ENCODE measurements at places on chromosomes 5 and 9. TPM values are rescaled to one million over a fixed set of nuclear protein-coding genes. Genes with fewer than 3 reads are reported as not detected.

The RNF183 gene
- total RNA-seq = 9.2 TPM

- DNase-seq = peak; percentile 50
Observed at GRCh38 chr5:134545070-134545868, 19.8 kb downstream of the JADE2 start.

DNA sequence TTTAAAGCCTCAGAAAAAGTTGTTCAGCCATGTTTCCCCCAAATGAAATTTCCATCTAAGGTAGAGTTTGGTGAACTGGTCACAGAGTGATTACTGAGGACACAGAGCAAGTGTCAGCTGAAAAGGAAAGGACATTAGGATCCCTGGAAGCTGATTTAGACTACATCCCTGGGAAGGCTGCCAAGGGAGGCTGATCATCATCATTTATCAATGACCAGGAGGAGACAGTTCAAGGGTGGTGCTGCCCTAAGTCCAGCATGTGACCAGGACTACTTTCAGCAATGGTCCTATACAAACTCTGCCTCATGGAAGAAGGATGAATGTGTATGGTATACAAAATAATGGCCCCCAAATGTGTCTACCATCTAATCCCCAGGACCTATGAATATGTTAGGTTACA lies 120.6 kb downstream of the PIK3R1 start:
- no peak for DNase-seq

- no peak for DNase-seq
Observed at GRCh38 chr9:108534741-108535140, 321.0 kb downstream of the ACTL7B start.

The OBP2B gene
- total RNA-seq = not detected

GRCh38 chr5:27491047-27491446 lies 452.7 kb upstream of the CDH9 start:
- DNase-seq = no peak

The CTSV gene
- total RNA-seq = 6.0 TPM

The FAM78A gene
- 1.5 TPM for total RNA-seq

- no peak for DNase-seq
Observed at GRCh38 chr5:164431634-164432304, 926.4 kb downstream of the MAT2B start.

DNA sequence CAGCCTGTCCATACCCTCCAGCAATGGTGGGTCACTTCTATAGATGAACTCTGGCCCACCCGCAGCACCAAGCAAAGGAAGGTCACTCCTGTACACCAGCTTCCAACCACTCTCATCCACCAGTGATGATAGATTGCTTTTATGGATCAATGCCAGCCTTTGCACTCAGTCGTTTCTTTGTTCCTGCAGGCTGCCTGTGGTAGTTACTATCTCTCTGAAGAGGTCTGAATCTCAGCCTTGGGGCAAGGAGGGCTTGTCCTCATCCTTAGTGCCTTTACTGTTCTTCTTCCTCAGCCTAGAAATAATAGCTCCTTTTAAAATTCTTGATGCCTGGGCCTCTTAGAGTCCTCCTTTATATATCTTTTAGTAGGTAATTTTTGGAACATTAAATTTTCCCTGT lies 100.8 kb downstream of the TMC1 start:
- DNase-seq = no peak

DNA sequence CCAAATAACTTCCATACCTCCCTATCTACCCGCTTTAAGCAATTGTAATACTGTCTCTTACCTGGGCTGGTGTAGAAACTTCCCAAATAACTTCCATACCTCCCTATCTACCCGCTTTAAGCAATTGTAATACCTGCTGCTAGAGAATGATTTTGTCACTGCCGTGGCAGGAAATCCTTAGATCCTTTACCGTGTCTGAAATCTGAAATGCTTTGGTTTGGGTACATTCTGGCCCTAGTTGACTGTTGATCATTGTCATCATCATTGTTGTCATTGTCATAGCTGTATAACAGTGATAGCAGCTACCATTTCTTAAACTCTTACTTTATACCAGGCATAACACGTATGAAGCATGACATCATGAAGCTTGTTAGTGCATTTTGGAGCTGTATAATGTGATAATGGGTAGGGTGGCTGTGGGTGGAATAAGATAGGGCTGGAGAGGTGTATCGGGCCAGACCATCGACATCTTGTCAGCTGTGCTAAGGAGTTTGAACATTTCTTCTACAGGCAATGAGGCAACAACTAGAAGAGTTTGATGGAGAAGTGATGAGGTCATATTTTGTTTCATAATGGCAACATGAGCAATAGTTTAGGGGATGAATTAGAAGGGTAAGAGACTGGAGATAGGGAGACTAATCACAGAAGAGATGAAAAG lies 15.7 kb downstream of the PIP5K1B start:
- no peak for DNase-seq

The PDZD2 gene
- total RNA-seq = 2.3 TPM

- DNase-seq = no peak
Observed at GRCh38 chr9:78295177-78295575, 1.7 kb upstream of the PSAT1 start.

- DNase-seq = no peak
Observed at GRCh38 chr5:38645508-38645907, 89.1 kb upstream of the LIFR start.

DNA sequence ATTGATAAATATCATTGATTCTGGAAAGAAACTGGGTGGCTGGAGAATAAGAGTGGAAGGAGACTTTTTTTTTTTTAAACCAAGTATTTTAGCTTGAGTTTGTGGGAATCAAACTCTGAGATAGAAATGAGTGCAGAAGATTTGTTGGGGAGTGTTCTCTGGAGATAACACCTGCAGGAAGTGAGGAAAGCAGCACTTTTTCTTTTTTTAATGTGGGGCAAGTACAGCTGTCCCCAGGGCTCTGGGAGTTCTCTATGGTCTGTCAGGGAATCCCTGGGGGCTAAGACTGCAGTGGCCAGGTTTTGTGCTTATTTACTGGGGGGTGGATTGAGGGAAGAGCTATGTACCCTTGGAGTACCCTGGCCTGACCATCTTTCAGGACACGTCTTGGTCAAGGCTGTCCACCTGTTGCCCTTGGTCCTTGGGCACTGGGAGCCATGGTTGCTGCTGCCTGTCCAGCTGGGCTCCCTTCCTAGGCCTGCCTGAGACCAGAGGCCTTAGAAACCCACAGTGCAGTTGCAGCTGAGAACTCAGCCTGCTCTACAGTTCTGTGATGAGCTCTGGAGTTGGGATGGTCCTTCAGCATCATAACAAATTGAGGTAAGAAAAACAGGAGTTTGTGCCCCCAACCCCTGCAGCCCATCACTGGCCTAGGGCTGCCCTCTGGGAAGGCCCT lies 85.8 kb downstream of the PHAX start:
- DNase-seq = no peak

DNA sequence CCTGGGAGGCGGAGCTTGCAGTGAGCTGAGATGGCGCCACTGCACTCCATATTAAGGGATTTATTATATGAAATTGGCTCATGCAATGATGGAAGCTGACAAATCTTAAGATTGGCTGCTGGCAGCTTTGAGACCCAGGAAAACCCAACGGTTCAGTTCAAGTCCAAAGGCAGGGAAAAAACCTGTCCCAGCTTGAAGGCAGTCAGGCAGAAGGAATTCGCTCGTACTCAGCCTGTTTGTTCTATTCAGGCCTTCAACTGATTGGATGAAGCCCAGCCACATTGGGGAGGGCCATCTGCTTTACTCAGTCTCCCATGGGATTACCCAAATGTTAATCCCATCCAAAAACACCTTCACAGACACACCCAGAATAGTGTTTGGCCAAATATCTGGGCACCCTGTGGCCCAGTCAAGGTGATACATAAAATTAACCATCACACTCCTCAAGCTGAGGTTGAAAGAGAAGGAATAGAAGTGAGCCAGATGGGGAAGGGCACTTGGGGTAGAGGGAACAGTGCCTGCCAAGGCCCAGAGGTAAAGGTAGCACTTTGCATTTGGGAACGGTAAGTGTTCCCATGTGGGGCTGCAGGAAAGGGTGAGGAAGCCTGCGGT lies 8.5 kb upstream of the ORM1 start:
- DNase-seq = peak; percentile 3

GRCh38 chr5:112919972-112920371 lies 2.1 kb downstream of the REEP5 start:
- no peak for DNase-seq

DNA sequence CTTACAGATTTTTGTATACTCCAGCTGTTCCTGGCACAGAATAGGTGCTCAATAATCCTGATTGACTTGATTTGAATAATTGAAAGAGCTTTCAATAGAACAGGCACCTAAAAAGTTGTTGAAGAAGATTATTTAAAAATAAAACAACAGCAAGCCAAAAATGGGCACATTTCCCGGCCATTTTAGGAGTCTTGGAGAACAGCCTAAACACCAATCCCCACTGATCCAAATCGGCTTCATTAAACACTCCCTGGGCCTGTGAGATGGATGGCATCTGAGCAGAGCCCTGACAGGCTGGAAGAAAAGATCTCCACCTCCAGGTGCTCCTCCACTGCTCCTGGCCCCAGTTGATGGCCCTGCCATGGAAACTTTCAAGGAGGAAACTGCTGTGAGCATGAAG lies 213.3 kb downstream of the MAN2A1 start:
- no peak for DNase-seq

- peak; percentile 39 for DNase-seq
Observed at GRCh38 chr5:154273028-154273617, 82.6 kb downstream of the GALNT10 start.

DNA sequence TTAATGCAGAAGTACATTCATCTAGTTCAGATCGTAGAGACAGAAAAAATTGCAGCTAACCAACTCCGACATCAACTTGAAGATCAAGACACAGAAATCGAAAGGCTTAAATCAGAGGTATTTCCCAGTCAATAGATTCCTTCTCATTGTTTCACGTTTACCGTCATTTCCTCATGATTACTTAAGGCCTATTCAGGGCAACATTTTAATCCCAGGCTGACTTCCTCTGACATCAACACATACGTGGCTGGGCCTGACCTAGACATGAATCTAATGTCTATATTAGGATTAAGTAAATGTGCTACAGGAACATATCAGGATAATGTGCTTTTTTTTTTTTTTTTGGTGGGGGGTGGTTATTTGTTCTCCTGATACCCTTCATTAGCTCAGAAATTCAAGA lies 107.9 kb downstream of the RASGRF2 start:
- DNase-seq = no peak

DNA sequence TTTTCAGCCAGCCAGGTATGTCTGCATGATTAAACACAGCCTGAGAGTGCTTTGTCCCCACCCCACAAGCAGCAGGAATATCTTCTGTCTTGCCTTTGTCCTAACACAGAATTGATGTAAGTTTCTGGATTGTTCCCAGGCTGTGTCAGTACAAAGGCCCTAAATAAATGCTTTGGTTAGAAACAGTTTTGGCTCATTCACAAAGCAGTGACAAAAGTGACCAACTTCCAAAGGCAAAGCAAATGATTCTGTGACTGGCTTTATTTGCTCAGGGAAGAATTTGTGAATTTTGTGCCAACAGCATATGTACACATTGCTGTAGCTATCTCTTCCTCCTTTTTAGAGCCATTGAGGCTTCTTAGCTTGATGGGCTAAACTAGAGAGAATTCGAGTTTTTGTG lies 133.7 kb downstream of the PLPPR1 start:
- DNase-seq = no peak

DNA sequence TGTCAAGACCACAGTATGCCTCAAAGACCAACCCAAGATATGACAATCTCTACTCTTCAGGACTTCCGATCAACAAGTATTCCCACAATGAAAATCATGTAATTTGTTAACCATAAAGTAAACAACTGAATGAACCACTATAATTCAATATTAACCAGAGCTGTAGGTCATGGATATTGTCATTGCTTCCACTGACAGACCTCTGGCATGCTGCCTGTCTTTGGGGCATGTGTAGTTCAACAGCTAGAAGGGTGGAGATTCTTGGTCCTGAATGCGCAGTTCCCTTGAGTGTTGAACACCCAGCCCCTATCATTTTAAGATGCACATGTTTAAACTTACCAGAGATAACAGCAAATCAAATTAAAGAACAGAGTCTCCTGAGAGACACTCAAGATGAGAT lies 283.0 kb downstream of the CEMIP2 start:
- DNase-seq = no peak

DNA sequence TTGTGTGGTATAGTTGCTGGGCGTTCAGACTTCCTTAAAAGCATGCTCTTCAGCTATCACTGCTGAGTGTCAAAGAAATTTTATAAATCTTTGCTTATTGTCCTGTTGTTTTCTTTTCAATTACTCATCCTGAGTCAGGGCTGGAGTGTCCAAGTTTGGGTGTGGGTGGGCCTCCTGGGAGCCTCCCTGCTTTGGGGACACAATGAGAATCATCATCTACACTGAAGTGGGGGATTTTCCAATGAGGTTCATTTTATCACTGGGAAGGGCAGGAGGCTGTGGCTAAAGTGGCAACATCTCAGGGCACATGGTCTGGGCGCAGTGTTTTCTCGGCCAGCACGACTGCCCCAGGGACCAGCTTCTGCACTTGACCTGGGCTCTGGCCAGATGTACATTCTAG lies 19.5 kb downstream of the GFPT2 start:
- no peak for DNase-seq

The ICE1 gene
- total RNA-seq = 19.2 TPM

The RHOBTB3 gene
- 50.0 TPM for total RNA-seq

The CMYA5 gene
- total RNA-seq = 0.30 TPM

DNA sequence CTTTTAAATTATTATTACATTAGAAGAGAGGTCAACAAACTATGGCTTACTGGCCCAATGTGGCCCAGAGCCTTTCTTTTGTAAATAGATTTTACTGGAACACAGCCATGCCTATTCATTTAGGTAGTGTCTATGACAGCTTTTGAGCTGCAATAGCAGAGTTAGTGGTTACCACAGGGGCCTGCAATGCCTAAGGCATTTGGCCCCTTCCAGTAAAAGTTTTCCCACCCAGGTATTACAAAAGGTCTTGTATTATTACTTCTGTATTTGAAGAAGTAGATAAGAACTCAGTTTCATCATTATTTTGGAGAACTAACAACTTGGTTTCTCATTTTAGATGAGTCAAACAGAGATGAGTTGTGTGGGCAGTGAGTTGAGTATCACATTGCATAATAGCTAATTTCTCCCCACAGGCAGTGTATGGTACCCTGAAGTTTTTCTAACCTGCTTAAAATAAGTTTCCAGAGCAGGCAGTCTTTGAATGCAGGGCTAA lies 9.5 kb downstream of the MTRR start:
- no peak for DNase-seq

DNA sequence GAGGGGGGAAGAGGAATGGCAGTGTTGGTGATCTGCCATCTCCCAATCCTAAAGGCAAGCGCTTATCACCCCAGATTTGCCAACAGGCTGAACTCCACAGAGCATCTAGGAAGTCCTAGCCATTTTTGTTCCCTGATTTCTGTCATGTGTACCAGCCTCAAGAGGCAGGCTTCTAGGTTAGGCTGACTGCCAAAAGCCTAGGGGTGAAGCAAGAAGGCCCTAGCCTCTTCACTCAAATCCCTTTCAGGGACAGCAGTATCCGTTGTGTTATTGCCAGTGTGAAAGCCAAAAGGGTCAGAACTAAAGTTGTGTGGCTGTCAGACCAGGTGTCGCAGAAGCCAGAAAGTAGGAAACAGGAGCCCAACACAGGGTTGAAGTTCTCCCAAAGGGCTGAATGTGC lies 14.7 kb downstream of the IGIP start:
- no peak for DNase-seq

Data from colonic mucosa (tissue), 4 donors.